NCI-H1092 treated with DMSO at 0.1 percent for 48 hours (cell line): ENCODE measurements at places on chromosomes 2 and 18.
A peak's percentile ranks its signal among the peaks of the same experiment; 100 is the strongest.

DNA sequence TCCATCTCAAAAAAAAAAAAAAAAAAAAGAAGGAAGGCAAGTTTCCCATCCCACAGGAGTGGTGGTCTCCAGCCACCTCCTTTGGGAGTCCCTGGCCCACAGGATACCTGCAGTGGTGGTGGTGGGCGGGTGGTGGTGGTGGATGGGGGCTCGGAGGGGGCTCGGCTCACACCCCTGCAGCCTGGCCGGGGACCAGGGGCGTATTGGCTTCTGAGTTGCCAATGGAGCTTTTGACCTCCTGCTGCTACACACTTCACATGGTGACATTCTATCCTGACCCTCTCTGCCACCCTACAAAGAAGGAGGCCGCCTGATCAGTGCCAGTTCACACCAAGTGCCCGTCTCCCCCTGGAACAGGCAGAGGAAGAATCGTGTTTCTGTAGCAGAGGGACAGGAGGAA is 119.6 kb downstream of the NFATC1 start:
- no peak for DNase-seq

DNA sequence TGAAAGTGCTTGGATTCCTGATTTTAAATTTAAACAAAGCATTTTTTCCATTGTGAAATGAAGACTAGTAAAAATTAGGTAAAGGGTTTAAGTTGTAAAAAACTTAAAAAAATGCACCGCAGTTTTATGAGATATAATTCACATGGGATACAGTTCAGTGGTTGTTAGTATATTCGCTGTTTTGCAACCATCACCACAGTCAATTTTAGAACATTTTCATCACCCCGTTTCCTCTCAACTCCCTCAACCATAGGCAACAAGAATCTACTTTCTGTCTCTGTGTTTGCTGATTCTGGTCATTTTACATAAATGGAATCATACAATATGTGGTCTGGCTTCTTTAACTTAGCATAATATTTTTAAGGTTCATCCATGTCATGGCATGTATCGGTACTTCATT is 4.0 kb downstream of the DGKD start:
- DNase-seq = no peak

DNA sequence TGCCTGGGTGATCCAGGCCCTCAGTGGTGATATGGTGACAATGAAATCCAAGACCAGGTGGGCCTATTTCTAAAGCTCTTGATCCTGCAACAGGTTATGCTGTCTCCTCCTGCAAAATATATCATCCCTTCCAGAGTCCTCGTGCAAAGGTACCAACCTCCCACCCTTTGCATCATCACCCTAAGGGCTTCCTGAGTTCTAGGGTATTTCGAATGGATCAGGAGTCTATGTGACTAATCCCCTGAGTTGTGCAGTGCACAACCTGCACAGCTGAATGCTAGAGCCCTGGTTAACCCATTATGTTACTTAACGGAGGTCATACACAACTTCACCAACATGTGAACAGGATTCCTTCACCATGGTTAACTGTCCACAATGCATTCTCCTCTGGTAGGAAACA is 13.4 kb upstream of the NPAS2 start:
- no peak for DNase-seq

- DNase-seq = no peak
Observed at GRCh38 chr2:159177357-159177756, 109.1 kb downstream of the WDSUB1 start.

DNA sequence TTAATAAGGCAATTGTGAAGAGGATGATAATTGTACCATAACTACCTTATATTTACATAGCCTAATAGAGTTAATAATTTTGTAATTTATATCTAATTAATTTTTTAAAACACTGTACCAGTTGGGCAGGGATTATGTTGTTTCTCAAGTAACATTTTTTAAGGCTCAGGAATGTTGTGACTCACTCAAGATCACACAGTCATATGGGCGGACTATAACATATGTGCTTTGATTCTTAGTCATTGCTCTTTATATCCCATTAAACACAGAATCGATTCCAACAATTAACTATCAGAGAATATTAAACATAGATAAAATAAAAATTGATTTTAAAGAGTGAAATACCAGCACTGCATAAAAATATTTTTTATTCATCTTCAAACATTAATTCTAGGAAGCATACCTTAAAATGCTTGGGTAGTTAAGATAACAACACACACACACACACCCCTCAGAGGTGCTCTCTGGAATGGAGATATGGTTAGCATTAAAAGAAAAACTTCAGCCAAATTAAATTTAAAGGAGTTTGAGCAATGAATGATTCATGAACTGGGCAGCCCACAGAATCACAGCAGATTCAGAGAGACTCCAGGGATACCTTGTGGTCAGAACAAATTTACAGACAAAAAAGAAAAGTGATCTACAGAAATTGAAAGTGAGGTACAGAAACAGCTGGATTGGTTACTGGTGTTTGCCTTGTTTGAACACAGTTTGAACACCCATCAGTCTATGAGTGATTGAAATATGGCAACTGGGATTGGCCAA is 869.4 kb upstream of the ID2 start:
- DNase-seq = no peak

DNA sequence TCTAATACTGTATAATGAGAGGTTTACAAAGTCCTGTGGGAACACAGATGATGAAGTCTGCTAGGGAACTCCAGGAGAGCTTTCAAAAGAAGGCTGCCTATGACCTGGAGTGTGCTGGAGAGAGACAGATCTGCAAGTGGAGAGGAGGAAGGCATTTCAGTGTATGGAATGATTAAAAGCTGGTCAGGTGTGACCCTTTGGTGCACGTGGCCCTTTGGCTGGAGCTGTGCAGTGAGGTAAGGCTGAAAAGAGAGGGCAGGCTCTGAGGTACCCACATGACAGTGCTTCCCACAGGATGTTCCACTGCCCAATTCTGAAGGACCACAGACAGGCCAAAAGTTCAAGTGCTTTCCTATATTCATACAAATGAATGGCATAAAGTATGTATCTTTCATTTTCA is 157.1 kb downstream of the DYM start:
- DNase-seq = no peak

DNA sequence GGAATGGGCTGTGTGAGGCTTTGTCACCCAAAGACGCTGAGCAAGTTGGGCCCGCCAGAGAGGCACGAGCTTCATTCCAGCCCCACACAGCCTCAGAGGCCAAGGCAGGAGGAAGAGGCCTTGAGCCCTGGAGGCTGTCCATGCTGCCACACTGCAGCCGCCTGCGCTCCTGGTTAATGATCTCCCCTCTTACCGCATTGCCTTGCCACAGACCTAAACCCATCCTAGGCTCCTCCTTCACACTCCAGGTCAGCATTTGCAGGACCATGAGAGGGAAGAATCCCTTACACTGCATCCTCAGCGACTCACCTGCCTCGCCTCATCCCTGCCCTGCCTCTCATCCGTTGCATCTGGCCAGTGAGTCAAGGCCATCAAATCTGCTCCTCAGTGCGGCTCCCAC is 24.6 kb downstream of the KIF3C start:
- no peak for DNase-seq

DNA sequence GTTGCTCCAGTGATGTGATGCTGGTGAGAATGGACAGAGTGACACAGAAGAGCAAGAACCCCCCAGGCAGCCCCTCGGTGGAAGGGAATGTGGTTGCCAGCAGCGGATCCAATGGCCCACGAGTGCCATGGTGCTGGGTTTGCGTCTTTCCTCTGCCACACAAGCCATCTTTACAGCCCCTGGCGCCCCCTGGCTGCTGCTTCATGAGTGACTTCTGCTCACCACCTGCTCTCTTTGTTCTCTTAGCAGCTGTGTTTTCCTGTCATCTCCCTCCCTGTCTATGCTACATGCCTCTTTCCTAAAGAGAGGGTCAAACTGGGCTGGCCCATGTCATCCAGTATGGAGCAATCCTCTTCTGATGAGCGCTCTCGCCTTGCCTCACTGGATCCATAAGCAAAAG is 300.0 kb upstream of the SMIM21 start:
- peak; percentile 73 for DNase-seq

DNA sequence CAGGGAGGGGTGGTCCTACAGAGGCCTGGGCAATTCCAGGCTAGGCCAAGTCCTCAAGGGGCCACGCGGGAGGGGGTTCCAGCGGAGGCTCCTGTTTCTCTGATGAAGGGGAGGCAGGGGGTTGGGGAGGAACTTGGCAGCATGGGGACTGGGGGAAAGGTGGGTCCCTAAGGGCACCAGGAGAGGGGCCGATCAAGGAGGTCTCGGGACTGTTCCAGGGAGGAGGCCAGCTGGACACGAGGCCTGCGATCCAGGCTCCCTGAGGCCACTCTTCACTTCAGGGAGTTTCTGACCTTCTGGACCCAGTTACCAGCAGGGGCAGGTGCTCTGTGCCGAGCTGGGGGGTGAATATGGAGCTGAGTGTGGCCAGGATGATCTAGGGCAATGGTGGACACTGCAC is 71.5 kb downstream of the ASB1 start:
- no peak for DNase-seq

GRCh38 chr2:191312163-191312562 is 67.0 kb downstream of the MYO1B start:
- no peak for DNase-seq
